Cardiac muscle cell (in vitro differentiated cells and primary cell): ENCODE measurements at places on chromosomes 1 and 21. TPM values are rescaled to one million over a fixed set of nuclear protein-coding genes. Genes with fewer than 3 reads are reported as not detected.

- peaks cover 28% of the 10 kb centered on the region for H3K4me1 ChIP-seq
- H3K36me3 ChIP-seq: no peaks in the 10 kb centered on the region
- DNase-seq: no peak
- H3K4me3 ChIP-seq: no peak overlapping the region
- H3K27me3 ChIP-seq: no peaks in the 10 kb centered on the region
Observed at GRCh38 chr1:230752407-230752806, 5.2 kb downstream of the CAPN9 start.

GRCh38 chr1:26083208-26083607 lies 15.8 kb upstream of the TRIM63 start:
- DNase-seq: no peak
- no peaks in the 10 kb centered on the region for H3K27me3 ChIP-seq
- H3K4me1 ChIP-seq: peaks cover 31% of the 10 kb centered on the region
- H3K36me3 ChIP-seq: no peaks in the 10 kb centered on the region

The SPRR2B gene
- total RNA-seq: not detected in 2 replicates

GRCh38 chr1:53583021-53583867 lies 124.0 kb downstream of the DMRTB1 start:
- no peaks in the 10 kb centered on the region for H3K27me3 ChIP-seq
- no peaks in the 10 kb centered on the region for H3K4me1 ChIP-seq
- no peak for DNase-seq
- no peak overlapping the region for H3K4me3 ChIP-seq

DNA sequence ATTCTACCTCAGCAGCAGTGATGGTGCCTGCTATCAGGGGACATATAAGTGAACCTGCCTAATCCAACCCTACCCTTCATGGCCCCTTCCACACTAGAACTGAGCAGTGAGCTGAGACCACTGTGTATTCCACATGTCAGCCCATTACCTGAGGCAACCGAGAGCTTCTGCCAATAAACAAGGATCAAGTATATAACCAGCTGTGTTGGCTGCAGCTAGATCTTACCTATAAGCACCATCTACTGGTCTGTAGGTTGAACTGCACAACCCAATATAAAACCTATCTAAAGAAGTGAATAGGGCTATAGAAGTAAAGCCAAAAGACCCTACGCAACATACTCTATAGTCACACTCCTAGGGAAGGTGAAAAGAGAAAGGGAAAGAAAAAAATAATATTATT lies 376.9 kb downstream of the HHIPL2 start:
- H3K27ac ChIP-seq: no peak overlapping the region
- DNase-seq: peak; percentile 53
- H3K27me3 ChIP-seq: no peaks in the 10 kb centered on the region
- no peak overlapping the region for H3K4me3 ChIP-seq

- no peak overlapping the region for H3K4me3 ChIP-seq
- no peak overlapping the region for H3K27ac ChIP-seq
- H3K27me3 ChIP-seq: no peaks in the 10 kb centered on the region
- no peak for DNase-seq
- H3K4me1 ChIP-seq: peaks cover 12% of the 10 kb centered on the region
- H3K36me3 ChIP-seq: no peaks in the 10 kb centered on the region
Observed at GRCh38 chr1:220040028-220040596, 6.2 kb downstream of the EPRS1 start.

DNA sequence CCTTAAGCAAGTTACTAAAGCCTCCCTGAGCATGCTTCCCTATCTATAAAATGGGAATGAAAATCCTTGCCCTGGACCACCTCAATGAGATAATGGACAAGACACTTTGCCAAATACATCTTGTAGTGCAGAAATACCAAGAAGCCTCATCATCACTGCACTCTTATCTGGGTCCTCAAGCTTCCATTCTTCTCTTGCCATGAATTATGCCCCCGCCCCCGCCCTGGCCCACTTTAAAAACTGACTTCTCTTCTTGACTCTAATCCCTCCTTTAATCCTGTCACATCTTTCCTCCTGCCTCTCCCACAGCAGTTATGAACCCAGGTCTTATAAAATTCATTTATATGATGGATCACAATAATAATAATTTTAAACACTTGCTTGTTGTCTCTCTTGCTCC lies 14.8 kb downstream of the ARHGEF11 start:
- H3K36me3 ChIP-seq: no peaks in the 10 kb centered on the region
- no peaks in the 10 kb centered on the region for H3K27me3 ChIP-seq
- no peak overlapping the region for H3K27ac ChIP-seq
- no peaks in the 10 kb centered on the region for H3K4me1 ChIP-seq

GRCh38 chr1:75797273-75797588 lies 549 bp downstream of the MSH4 start:
- H3K4me1 ChIP-seq: no peaks in the 10 kb centered on the region
- no peak for DNase-seq
- H3K27me3 ChIP-seq: no peaks in the 10 kb centered on the region
- H3K4me3 ChIP-seq: no peak overlapping the region
- H3K27ac ChIP-seq: peak overlapping the region; percentile 45

DNA sequence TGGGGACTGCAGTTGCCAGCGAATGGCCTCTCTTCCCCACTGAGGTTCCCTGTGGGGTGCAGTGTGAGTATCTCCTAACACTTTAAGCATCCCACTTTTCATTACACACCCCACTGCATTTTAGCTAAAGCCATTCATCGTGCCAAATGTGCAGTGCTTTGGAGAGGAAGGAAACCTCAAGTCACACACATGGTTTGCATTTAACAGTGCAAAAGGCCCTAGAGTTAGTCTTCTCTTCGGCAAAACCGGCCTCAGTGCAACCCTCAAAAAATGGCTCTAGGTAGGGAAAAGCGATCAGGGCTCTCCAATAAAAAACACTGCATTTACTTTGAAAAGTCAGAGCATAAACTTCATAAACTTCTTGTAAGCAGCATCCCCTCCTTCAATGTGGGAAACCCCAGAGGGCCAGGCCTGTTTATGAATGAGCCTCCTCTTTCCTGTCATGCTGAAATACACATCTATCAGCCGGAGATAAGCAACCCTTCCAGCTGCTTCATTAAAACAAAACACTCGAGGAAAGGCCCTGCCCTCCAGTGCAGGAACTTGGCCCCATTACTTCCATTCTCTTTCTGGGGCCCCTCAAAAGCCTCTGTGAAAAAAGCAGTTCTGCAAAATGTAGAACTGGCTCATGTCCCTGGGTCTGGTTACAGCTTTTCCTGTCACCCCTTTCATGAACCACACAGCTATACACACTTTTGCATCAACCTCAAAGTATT lies 184.0 kb downstream of the CDC7 start:
- H3K4me3 ChIP-seq: no peak overlapping the region
- DNase-seq: no peak
- no peaks in the 10 kb centered on the region for H3K36me3 ChIP-seq

The GPR161 gene
- total RNA-seq: 15.5 and 17.0 TPM in 2 replicates

The TEDDM1 gene
- not detected in 2 replicates for total RNA-seq

The ESPN gene
- total RNA-seq: 9.7 and 18.1 TPM in 2 replicates
